ENCODE measurements at places on chromosomes 11 and 22.

- DNase-seq = no peak
Observed at GRCh38 chr22:32620992-32621391, 146.4 kb downstream of the FBXO7 start.

- DNase-seq = no peak
Observed at GRCh38 chr11:60338053-60338452, 11.0 kb downstream of the MS4A6E start.

DNA sequence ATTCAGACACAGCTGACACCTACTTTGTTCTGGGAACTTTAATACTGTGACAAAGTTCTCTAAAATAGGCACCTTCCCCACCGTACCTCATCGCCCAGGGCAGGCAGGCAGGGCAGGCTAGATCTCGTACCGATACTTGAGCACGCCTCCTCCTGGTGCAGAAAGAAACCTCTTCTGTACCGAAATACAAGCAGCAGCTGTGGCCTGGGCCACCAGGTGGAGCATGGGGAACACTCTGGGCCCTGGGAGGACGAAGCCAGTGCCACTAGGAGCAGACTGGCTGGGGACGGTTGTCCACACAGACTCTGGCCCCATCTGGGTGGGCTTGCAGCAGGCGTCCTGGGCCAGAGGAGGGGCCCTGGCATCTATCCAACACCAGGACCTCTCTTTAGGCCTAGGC lies 12.8 kb downstream of the PMM1 start:
- peak; percentile 60 for DNase-seq

GRCh38 chr11:132343445-132344175 lies 973.2 kb downstream of the NTM start:
- DNase-seq = no peak

DNA sequence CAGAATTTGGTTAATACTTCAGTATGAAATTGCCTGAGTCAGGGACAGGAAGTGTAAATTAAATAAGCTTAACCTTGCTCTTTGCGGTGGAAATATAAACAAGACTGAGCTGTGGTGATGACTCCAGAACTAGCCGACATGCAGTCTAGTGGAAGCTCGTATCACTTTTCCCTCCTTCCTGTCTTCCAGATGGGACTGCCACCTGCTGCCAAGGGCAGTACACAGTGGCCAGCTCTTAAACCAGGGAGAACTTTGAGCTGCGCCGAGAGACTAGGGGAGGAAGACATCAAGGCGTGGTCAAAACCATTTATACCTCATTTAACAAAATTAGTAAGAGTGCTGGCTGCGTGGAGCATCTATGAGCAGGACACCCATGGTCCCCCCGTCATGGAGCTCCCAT lies 31.3 kb upstream of the CTTN start:
- DNase-seq = no peak

GRCh38 chr11:80417681-80418080 lies 976.9 kb upstream of the TENM4 start:
- no peak for DNase-seq

DNA sequence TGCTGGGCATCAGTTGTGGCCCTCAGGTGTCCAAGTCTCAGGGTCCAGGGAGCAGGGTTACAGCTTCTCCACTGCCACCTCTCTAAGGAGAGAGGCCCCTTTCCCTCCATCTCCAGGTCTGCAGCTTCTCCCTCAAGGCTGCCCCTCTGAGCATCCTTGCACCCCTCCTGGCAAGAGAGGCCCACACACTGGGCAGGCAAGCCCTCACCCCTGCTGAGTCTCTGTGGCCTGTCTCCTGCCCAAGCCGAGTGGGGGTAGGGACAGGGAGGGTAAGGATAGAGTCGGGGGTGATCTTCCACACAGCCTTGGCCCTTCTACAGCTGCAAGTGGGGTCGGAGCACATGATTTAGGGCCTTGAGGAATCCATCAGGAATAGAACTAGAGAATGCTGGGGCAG lies 76.6 kb downstream of the ST3GAL4 start:
- no peak for DNase-seq

DNA sequence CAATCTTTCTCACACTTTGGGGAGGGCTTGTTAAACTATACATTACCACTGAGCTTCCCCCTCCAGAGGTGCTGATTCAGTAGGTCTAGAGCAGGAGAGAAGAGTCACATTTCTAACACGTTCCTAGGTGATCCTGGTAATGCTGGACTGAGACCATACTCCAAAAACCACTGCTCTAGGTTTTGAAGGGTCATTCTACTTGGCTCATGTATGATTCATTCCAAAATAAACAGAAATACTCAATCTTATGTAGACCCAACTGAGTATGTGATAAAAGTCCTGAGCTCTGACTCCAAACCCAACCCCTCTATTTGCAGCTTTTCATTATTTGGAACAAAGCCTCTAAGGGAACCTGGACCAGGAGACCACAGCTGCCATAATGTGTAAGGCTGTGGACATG lies 782.9 kb upstream of the CCDC90B start:
- DNase-seq = no peak

DNA sequence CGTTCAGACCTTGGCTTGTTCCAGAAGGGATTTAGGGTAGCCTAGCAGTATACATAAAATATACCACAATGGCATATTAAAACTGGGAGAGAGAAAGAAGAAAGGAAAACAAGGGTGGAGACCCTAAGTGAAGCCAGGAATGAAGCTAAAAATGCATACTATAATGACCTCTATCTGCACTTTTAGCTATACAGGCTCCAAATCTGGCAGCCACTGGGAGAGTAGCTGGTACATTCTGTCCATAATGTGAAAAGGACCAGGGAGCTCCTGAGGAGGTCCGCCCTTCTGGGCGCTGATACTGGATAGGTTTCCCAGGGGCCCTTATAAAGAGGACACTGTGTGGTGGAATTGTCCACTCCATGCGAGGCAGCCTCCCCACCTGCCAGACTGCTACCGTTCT lies 42.8 kb downstream of the PRDM11 start:
- no peak for DNase-seq

DNA sequence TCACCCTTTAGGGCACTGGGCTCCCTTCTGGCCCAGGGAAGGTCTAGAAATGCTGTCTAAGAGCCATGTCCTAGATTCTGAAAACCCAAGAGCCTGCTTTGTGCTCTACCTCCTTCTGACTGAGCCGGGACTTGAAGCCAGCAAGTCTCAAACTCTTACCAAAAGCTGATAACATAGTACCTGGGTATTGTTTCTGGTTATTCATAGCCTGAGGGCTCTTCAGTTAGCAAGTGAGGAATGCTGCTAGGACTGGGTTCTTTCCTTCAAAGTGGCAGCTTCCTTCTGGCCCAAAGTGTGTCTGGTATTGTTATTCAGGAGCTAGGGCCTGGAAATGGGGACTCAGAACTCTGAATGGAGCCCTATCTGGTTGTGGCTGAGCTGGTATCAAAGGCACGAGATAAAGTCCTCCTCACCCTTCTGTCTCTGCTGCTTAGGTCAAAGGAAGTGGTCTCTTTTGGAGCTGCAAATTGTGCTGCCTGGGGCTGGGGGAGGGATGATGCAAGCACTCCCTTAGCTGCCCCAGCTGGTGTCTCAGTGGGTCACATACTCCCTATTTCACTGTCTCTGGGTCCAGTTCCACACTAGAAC lies 696.0 kb upstream of the CCDC179 start:
- no peak for DNase-seq

DNA sequence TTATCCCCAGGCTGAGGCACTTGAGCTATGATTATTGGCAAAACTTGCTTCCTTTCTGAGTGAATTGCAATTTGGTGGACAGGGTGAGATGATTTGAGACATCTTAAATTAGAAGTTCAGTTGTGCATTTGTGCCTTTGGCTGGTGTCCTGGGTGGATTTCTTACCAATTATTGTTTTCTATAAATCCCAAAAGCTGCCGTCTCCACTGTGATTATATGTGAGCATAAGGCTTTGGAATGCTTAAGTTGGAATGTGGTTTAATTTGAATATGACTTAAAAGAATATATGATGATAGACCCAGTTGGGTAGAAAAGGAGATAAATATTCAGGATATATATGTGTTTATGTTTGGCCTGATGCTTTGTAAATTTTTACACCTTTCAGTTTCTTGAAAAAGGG lies 70.0 kb downstream of the EXT2 start:
- DNase-seq = no peak

- no peak for DNase-seq
Observed at GRCh38 chr22:37419370-37419968, 7.8 kb downstream of the ELFN2 start.

GRCh38 chr22:21850660-21851059 lies 16.8 kb downstream of the MAPK1 start:
- no peak for DNase-seq

- no peak for DNase-seq
Observed at GRCh38 chr11:27011560-27012233, 17.8 kb downstream of the FIBIN start.

- no peak for DNase-seq
Observed at GRCh38 chr22:31892080-31892433, 52.3 kb upstream of the YWHAH start.

- peak; percentile 69 for DNase-seq
Observed at GRCh38 chr11:82858556-82859091, 41.6 kb downstream of the PRCP start.

GRCh38 chr11:93718057-93718563 lies 23.2 kb downstream of the TAF1D start:
- DNase-seq = no peak

- no peak for DNase-seq
Observed at GRCh38 chr11:102201776-102202175, 91.5 kb downstream of the YAP1 start.

GRCh38 chr11:8067567-8067928 lies 13.5 kb upstream of the TUB start:
- DNase-seq = no peak

DNA sequence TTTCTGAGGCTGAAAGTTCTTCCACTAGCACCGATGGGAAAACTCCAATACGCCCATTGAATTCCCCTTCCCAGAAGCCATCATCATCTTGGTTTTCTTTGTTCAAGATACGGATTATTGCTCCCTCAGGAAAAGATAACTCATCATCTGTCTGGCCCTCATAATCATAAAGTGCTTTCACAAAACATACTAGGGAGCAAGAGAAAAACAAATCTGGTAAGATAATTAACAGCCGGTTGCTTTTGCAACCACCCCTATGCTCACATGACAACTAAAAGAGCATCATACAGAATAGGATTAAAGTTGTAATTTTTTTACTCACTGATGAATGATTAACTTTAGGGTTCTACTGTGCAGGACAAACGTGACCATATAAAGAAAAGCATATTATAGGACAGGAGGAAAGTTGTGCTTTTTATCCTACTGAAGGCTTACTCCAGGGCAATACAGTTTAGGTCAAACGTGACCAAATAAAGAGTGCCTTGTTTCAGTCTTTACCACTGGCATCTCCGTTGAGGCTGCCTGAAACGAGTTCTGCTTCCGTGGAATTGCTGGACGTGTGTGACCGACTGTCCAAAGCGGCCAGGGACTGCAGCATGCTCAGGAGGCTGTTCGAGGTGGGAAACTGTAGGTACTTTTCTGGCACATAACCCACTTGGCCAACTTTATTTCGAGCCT lies 28.6 kb downstream of the ATG16L2 start:
- DNase-seq = no peak

GRCh38 chr11:87954476-87954875 lies 220.8 kb downstream of the RAB38 start:
- DNase-seq = no peak

DNA sequence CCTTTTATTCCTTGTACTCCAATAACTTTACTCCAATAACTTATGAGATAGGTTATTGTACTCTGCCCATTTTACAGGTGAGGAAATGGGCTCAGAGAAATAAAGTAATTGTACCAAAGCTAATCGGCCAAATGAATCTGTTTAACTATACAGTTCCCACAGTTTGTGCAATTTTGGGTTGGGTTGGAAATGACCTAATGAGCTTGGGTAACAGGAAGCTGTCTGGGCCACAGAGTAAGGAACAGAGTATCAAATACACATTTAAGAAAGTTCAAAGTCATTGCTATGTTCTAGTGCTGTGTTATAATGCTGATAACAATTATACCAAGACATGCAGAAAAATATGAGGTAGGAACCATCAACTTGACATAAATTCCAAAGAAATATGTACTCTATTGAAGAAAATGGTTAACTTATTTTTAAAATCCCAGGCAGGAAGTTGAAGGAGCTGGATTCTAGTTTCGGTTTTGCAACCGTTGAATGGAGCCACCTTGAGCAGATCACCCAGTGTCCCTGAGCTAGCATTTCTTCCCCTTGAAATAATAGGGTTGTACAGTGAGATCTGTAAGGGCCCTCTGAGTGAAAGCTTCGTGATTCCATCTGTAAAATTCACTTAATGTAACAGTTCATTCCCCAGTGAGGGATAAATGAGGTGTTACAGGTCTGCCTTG lies 360.9 kb upstream of the NARS2 start:
- DNase-seq = no peak

DNA sequence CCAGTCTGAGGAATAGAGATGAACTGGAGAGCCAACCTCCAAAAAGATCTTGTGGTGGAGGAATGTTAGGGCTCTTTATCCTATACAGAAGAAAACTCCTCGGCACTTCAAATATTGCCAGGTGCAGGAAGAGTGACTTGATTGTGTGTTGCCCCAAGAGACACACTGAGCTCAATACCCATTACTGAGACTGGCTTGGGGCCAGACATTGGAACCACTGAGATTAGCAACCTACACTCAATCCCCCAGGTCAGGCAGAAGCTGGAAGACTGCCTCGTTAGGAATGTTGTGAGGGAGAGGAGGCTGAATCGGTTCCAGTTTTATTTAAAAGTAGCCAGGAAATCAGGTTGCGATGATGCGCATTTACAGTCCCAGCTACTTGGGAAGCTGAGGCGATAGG lies 2.4 kb upstream of the SGSM3 start:
- no peak for DNase-seq

DNA sequence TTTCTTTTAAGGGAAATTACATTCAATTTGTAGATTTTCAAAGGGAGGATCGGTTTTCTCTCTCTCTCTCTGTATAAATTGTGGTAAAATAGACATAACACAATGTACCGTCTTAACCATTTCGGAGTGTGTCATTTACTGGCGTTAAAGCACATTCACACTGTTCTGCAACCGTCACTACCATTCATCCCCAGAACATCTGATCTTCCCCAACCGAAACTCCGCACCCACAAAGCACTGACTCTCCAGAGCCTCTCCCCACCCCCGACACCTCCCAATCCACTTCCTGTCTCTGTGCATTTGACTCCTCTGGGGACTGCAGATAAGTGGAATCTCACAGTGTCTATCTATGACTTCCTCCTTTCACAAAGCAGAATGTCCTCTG lies 15.9 kb upstream of the GRAMD4 start:
- DNase-seq = no peak

GRCh38 chr11:7668911-7669310 lies 4.4 kb downstream of the CYB5R2 start:
- DNase-seq = no peak

DNA sequence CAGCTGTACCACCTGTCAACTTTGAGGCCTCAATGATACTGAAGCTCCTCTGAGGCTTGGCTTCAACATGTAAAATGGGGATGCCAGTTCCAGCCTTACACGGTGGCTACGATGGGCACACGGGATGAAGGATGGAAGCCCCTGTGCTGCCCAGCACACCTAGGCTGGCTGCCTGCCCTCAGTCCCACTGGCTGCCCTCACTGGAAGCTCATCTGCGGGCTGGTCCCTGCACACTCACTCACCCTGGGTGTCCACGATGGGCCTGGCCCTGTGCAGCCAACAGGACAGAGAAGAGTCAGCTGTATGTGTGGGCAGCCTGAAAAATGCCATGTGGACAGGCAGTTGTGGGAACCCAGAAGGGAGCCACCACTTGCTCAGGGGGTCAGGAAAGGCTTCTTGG lies 2.2 kb downstream of the YIF1A start:
- DNase-seq = no peak

All from cardiac fibroblast (primary cell).